ENCODE measurements at places on chromosomes 12 and 14. TPM values are rescaled to one million over a fixed set of nuclear protein-coding genes. Genes with fewer than 3 reads are reported as not detected.

- no peak for DNase-seq
Observed at GRCh38 chr12:50505675-50506530, 1.1 kb downstream of the DIP2B start.

DNA sequence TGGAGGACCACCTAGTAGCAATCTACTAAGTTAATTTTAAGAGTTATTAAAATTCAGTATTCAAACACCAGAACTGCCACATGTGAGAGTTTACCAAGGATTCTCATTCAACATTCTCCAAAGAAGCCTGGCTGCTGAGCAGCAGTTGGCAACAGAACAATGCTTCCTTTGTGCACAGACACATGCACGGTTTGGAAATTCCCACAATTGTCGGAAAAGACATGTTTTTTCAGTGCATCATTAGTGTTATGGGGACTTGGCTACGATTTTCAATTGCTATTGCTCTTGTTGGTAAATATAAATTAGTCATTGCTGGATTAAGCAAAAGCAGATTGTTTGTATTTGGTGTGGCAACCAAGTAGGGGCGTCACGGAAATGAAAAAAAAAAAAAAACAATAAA lies 22.2 kb downstream of the ST8SIA1 start:
- peak; percentile 52 for DNase-seq

DNA sequence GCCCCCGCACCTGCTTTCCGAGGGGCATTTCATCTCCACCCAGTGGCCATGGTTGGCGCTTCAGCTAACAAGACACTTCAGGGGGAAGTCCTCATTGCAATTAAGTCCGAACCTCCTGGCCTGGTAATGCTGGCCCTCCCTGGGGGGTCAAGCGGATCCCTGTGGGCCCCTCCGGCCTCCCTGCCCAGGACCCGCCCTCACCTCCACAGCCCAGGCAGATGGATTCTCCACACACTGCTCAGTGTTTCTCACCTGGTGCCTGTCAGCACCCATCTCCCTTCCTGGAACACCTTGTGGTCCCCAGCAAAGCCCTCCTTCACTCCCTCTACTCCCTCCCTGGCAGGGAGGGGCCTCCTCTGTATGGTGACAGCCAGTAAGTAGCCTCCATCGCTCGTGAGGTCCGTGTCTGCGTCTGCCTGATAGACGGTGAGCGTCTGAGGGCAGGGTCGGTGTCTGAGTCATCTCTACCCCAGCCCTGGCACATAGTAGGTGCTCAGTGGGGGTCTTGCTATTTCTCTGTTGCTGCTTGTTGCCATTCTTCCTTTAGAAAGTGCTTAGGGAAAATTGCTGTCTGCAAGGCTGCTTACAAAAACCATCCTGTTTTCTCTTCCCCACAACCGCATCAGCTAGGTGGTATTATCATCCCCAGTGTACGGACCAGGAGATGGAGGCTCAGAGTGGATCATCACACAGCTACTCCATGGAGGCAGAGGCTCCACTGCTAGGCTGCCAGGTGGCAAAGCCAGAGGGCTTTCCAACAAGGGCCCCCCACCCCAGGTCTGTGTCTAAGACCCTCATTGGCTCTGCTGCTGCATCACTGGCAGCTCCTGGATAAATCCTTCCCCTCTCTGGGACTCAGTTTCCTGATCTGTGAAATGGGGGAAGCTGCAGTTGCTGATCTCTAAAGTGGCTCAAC lies 39.7 kb upstream of the EML1 start:
- DNase-seq, result no peak

DNA sequence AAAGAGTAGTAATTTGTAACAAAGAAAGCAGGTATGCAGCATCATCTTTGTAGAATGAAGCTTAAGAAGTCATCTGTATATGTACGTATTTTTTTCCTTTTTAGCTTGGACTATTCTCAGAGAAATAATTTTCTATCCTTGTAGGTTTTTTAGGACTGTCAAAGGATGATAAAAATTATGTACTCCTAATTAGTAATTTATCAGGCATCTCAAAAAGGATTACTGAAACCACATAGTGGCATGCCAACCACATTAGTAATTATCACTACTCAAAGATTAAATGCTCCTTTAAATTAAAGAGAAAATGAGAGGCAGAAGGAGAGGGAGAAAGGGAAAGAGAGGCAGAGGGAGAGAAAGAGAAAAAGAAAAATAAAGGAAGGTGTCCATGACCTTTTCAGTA lies 17.3 kb downstream of the TTC8 start:
- DNase-seq, result no peak

DNA sequence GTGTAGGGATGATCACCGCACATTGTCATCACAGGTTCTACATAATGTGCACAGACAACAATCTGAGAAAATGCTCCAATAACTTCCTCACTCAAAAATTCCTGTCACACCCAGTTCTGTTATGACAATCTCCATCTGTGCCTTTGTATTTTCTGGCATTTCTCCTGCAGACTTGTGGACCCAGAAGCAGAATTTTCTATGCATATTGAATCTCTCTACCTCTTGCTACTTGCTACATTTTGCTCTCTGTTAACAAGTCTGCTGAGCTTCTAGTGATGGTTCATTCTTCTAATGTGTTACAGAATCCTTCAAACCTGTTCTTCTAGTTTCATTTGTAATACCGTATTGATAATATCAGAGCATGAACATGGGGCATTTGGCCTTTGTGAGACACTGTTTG lies 127.8 kb upstream of the PTPRQ start:
- DNase-seq, result no peak

- no peak for DNase-seq
Observed at GRCh38 chr12:55051197-55051947, 31.6 kb downstream of the NEUROD4 start.

- DNase-seq, result no peak
Observed at GRCh38 chr14:89085737-89086382, 261.4 kb downstream of the TTC8 start.

- no peak for DNase-seq
Observed at GRCh38 chr12:88884600-88884999, 304.3 kb upstream of the KITLG start.

Gene TMEM119
- polyA plus RNA-seq, result not detected

Gene TESPA1
- polyA plus RNA-seq, result not detected

Gene KRT73
- not detected for polyA plus RNA-seq

Gene TAS2R42
- not detected for polyA plus RNA-seq
